Globus pallidus (tissue), 1 donor: ENCODE measurements at places on chromosomes 1 and 21.
A peak's percentile ranks its signal among the peaks of the same experiment; 100 is the strongest.

DNA sequence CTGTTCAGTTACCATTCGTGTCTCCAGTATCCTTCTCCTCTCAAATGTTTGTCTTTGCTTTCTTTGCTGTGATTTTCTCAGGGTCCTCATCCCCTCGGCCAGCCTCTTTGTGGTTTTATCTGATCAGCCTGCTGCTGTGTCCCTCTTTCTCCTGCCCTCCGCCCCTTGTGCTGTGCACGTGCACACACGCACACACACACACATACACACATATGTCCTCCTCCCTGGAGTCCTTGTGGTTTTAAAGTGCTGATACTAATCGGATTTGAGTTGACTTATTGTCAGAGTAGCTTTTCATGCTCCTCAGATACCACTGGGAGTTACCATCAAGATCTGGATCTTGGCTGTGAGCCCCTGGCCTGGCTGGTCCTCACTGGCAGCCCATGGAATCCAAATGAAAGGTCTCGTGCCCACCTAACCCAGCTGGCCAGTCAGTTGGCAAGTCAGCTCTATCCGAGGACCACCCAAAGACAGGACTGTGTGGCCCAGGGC lies 34.1 kb downstream of the QSOX1 start:
- DNase-seq: no peak

GRCh38 chr1:33180911-33181890 lies 642 bp downstream of the TRIM62 start:
- no peak for DNase-seq

GRCh38 chr1:107687849-107688753 lies 276.9 kb downstream of the VAV3 start:
- DNase-seq: no peak

DNA sequence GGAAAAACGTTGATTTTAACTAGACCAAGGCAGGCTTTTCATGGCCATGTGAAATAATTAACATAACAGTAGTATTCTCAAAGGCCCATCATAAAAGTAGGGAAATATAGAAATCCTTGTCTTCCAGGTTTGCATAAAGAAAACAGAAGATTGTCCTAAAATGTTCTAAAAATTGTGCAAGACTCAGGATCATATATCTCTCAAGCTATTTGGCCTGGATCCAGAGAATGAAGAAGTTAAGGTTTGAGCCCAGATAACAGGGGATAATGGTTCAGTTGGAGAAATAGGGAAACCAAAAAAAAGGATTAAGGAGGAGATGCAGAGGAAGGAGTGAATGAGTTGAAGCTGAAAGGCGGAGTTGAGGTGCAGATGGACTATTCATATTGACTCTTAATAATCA lies 555.5 kb upstream of the NR5A2 start:
- no peak for DNase-seq

GRCh38 chr1:208013210-208013609 lies 102.3 kb upstream of the CD34 start:
- DNase-seq: no peak

DNA sequence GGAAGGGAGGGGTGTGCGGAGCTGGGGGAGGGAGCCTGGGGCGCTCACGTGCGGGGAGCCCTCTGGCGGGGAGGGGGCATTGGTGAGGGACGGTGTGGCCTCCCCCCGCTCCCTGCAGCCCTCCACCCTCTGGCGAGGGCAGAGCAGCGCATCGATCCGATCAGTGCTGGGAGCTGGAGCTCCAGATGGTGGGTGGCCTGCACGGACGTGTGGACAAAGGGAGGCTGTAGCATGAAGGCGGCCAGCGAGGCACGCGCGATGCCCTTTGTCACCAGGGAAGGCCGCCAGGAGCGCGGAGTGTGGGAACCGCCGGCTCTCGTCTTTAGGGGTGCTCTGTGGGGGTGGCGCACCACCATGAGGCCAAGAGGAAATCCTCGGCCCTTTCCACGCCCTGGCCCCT lies 5.4 kb upstream of the HES5 start:
- DNase-seq: no peak

- peak; percentile 84 for DNase-seq
Observed at GRCh38 chr1:243748706-243749283, 101.2 kb downstream of the AKT3 start.

GRCh38 chr1:151995774-151996173 lies 2.1 kb upstream of the S100A10 start:
- no peak for DNase-seq

DNA sequence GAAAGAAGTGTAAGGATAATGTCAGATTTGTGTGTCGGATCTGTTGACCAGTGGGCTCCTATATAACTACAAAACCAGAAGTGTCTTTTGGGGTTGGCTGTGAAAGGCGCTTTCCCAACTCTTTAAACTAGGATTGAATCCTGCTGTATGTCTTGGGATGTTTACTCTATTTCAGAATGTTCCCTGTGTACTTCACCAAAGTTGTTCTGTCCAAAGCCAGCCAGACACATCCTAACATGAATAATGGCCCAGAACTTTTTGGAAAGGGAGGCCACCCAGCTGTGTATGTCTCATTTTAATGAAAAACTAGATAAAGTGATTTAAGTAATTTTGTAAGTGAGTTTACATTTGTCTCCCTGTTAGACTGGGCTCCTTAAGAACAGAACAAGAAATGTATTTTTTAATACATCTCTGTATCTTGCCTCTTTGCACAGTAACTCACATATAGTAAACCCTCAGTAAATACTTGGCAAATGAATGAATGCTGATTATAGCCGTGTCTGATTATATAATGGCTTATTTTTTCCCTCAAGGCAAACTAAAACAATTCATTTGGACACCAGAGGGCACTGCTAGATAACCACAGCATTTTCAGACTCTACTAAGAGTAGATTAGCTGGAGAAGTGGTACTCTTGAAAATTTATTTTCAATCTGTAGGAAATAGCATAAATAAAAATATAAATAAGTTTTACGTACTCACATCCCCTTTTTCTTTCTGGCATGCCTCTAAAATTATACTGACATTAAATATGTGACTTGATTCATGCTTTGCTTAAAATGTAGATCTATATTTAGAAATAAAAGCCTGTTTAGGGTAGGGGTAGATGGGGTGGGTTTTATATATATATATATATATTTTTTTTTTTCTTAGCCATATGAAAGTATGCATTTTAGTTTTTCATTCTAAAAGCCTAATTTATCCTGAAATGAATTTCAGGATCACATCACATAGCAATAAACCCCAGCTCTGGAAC lies 23.8 kb downstream of the TSEN15 start:
- peak; percentile 86 for DNase-seq

DNA sequence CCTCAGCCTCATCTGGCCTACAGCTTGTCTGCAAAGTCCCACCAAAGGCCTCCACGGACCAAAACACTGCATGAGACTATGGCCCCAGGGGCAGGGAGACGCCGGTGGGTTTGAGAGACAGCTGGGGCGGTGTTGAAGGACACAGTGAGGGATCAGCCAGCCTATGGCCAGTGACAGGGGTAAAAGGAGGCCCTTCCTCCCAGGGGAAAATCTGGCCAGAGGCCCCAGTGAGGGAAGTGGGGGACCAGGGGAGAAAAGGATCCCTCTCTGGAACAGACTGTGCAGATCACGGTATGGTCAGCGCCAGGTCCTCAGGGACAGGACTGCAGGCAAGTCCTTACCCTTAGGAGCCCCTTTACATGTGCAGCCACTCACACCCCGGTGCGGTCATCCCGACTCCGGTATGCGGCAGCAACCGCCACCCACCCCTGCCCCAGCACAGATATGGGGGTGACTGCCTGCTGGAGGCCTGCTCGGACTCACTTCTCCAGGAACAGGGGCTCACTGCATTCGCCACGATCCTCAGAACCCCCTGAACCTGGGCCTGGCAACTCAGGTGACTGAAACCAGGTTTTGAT lies 1.3 kb downstream of the CERS2 start:
- DNase-seq: no peak

- DNase-seq: no peak
Observed at GRCh38 chr21:19993268-19993667, 1004.9 kb upstream of the NCAM2 start.

- no peak for DNase-seq
Observed at GRCh38 chr1:6100861-6101783, 55.4 kb downstream of the KCNAB2 start.

- no peak for DNase-seq
Observed at GRCh38 chr1:152048416-152049009, 11.7 kb upstream of the S100A11 start.

GRCh38 chr21:42314616-42315295 lies 453 bp downstream of the TFF3 start:
- DNase-seq: no peak

- DNase-seq: no peak
Observed at GRCh38 chr1:109372281-109372680, 25.4 kb downstream of the SORT1 start.

- DNase-seq: no peak
Observed at GRCh38 chr1:76314730-76315129, 240.2 kb downstream of the ST6GALNAC3 start.

DNA sequence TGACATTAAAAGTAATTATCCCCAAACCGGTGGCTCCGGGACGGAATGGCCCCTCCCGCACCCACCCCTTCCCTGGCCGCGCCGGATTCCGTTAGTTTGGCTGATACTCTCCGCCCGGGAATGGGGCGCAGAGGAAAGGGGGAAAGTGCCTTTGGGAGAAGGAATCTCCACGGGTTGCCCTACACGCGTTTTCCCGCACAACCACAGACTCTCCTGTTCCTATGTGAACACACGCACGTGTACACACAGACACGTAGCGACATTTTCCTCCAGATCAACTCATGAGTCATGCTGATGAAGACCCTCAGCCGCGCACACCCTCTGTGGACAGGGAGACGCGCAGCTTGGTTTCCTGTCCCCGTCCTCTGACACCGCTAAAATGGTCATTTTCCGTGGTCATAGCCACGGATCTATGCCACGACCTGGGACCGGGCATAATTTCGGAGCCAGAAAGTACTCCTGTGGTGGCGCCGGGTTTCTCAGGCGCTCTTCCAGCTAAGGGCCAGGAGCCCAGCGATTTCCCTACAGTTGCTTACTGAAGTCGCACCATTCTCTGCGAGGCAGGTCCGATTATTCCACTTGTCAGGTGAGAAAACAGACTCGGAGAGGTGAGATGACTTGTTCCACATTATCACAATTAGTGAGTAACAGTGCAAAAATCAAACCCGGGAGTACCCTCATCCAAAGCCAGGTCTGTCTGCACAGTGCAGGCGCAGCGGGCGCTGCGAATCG lies 4.0 kb upstream of the DMRTA2 start:
- DNase-seq: no peak

DNA sequence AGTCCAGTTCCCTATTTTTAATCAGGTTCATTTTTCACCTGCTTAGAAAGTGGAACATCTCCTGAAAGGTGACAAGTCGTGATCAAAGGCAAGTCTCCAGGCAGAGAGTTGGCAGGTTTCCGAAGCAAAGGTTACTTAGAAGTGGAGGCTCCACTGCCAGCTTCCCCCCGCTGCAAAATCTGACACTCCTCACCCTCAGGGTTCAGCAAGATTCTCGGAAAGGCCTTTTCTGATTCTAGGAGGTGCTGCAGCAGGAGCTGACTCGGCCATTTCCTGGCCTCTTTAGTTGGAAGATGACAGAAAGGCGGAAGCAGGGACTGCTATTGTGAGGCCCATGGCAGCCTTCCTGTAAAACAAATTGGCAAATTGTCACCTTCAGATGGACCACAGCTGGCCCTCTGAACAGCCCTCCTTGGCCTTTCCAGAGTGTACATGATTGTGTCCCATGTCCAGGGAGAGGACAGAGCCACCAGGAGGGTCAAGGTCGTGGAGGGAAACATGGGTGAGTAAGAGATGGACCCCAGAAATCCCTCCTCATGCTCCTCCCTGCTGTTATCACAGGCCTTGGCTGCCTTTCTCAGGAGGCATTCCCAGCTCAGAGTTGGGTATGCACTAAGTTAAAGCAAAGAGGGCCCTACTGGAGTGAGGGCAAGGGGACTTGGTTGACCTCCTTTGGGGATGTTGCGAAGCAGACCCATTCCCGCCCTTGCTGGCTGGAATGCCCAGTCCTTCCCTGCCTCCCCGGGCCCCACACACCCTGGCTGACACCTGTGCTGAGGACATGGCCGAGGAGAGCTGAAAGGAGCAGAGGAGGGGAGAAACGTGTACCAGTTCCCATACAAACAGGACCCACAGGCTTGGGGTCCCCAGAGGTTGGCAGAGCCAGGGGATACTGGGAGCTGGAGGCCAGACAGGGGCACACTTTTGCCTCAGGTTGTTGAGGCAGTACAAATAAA lies 115.5 kb upstream of the IRF2BP2 start:
- peak; percentile 69 for DNase-seq

DNA sequence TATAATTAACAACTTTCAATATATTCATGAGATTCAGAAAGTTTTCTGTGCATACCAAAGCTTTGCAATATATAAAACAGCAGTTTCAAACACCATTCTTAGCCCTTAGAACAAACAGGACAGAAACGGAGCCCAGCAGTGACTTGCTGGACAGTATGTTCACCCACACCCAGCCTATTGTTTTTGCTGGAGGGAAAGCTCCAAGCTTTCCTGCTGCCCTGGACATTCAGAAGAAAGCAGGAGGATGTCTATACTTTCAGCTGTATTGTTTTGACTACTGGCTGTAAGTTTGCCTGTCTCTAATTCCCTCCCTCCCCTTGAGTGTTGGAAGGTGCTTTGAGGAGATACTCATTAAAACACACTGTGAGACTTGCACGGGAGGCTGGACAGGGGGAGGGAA lies 9.6 kb downstream of the DENND2C start:
- no peak for DNase-seq

GRCh38 chr1:174072581-174072980 lies 50.4 kb upstream of the RC3H1 start:
- no peak for DNase-seq

DNA sequence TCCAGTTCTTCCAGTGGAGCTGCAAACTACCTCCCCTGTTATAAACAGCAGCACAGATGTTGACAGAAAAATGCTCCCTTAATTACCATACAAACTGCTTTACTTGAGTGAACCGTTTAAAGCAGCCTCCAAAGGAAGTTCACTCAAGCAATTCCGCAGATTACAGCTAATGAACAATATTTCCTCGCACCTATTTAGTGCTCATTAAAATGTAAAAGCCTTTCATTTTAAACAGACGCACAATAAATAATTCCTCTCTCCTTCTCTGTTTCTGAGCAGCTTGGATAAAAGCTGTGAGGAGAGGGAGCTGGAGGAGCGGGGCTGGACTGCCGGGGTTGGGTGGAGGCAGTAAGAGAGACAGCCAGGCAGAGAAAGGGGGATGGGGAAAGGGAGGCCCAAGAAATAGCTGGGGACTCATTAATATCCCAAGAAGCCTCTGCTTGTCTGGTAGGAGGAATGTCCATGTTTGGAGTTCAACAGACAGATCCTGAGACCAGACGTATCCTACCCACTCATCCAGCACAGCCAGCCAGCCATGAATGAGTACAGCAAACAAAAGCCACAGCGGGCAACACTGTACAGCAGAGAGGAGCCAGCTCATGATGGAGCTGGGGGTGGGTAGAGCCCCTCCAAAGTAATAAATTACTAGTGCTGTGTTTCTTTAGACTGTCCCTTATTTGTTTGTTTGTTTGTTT lies 227.7 kb downstream of the GPATCH2 start:
- no peak for DNase-seq

DNA sequence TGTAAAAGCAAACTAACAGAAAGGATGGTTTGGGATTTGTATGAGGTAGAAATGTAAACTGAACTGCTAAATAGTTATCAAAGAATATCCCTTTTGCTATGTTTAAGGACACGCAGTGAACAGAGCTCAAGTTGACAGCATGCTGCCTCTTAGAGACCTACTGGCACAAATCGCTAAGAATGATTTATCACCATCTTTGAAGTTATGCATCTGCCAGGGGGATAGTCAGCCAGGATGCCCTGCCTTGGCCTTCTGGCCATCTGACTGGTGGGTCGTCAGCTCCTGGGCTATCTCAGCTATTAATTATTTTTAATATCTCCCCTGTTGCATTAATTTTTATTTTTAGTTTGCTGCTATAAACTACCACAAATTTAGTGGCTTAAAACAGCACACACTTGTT lies 334.8 kb upstream of the KAZN start:
- no peak for DNase-seq
